ENCODE measurements at places on chromosomes 4 and X.

DNA sequence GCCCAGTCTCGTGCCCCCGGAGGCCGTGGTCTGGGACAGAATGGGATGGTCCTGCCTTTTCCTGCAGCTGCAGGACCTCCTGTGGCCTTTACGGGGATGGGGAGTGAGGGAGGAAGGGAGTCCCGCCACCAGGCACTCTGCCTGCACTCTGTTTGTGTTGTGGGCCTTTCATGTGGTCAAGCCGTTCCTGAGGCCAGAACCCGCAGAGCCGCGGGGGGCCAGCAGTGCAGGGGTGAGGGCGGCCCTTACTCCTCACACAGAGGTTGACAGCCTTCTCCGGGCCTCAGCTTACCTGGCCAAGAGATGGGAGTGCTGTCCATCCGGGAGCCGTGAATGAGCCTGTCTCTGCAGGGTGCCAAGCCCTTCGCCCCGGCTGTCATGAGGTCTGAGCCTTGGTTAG is 230.7 kb downstream of the AFAP1 start:
- no peak for DNase-seq

DNA sequence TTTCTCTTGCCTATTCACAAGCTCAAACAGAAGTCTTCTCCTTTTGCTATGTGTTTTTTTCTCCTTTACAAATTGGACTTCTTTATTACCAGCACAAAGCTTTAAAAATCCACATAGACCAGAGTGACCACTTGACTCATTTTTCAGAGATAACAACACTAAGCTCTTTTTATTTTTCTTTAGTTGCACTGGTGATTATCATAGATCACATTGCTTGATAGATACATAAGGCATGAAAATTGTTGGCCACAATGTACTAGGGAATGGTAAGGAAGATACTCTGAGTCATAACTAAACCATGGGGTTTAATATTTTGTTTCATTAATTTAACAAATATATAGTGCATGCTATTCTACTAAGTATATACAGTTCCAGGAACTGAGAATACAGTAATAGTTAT is 159.0 kb downstream of the GASK1B start:
- DNase-seq: no peak

GRCh38 chr4:119162174-119162573 is 26.5 kb downstream of the MYOZ2 start:
- no peak for DNase-seq

- no peak for DNase-seq
These were observed 9.6 kb upstream of the UVSSA start for GRCh38 chr4:1337376-1337831.

- no peak for DNase-seq
These were observed 34.0 kb downstream of the PLAC8 start for GRCh38 chr4:83080561-83080960.

DNA sequence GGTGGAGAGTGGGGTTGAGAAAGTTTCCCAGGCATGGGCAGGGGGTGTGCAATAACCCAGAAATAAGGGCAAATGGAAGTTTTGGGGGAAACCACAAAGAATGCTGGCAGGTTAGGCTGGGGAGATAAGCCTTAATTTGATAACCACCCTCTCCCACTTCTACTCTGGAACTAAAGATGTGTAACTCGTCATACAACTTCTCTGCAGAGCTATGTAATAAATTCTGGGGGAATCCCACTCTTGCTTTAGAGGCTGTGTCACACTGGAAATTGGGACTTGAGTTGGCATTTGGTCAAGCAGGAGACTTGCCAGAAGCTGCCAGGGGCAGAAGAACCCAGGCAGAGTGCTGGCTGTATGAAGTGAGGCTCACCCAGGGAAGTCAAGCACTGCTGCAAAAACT is 170.9 kb upstream of the CPEB2 start:
- no peak for DNase-seq

- no peak for DNase-seq
These were observed 56.5 kb downstream of the LIMCH1 start for GRCh38 chr4:41594432-41594831.

All from SK-N-DZ (cell line).